ENCODE measurements at places on chromosomes 2 and 18. TPM values are rescaled to one million over a fixed set of nuclear protein-coding genes. Genes with fewer than 3 reads are reported as not detected.

The SCN7A gene
- total RNA-seq: not detected

The HRH4 gene
- not detected for total RNA-seq

The EFR3B gene
- total RNA-seq: 1.0 TPM

The SCYGR4 gene
- total RNA-seq: not detected

The ERFE gene
- 1.0 TPM for total RNA-seq

The SPEG gene
- total RNA-seq: 27.0 TPM

The DES gene
- total RNA-seq: not detected
